Fibroblast of skin of scalp (primary cell): ENCODE measurements at places on chromosomes 13 and 19.

DNA sequence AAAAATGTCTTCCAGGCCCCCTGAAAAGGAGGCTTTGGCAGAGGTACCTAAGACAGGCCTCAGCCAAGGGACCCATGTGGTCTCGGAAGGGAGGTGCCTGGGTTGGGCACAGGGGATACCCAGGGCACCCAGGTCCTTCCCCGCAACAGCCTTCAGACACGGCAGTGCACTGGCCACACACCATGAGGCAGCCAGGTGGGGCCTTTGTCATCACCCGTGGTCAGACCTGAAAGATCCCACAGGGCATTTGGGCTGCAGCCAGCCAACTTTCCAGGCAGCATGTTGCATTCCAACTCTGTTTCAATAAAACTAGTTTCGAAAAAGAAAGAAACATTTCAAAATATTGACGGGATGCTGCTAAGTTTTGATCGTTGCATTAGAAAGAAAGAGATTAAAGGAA is 4.7 kb upstream of the TUBGCP3 start:
- DNase-seq, result no peak

DNA sequence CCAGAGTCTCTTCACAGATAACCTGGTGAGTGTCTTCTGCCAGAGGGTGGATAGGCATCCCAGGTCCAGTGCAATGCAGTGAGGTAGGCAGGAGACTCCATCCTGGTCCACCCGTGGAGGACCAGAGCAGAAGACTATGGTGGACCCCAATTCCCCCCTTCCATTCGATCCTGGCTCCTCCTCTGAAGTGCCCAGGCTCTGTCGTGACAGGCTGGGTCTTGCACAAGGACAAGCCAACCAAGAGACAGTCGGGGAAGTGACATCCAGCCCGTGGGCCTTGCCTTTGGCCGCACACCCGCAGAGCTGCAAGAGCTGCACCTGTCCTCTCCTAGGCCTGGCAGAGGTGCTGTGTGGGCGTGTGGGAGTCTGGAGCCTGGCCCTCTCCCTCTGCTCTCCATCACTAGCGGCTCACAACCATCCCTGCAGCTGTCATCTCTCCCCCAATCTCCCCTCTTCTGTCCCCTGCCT is 3.1 kb downstream of the ZNF784 start:
- no peak for DNase-seq

DNA sequence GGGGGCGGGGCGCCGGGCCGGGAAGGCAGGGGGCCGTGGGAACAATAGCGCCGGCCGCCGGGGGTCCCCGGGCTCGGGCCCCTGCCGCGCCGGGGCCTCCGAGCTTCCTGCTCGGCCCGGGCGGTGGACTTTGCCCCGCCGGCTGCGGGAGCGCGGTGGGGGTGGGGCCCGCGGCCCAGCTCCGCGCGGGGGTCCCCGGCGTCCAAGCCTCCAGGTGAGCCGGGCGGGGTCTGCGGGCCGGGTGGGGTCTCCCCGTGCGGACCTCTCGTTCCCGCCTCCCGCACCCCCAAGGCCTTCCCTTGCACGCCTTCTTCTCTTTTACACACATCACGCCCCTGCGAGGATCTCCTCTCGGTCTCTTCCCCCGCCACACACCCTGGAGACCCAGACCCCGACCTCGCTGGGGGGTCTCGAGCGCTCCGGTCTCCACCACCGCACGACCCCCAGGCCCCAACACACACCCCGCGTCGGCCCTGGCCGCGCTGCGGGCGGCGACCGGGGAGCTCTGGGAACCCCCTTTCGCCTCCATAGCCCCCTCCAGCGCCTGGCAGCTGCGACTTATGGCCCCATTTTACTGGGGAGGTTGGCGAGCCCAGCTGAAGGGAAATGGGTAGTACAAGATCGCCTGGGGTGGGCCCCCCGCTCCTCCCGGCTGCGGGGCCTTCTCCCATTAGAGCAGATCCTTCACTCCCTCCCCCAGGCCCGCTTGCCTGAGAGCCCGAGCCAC is 711 bp downstream of the CAMSAP3 start:
- DNase-seq, result no peak

GRCh38 chr13:31115616-31116015 is 46.1 kb downstream of the HSPH1 start:
- no peak for DNase-seq

DNA sequence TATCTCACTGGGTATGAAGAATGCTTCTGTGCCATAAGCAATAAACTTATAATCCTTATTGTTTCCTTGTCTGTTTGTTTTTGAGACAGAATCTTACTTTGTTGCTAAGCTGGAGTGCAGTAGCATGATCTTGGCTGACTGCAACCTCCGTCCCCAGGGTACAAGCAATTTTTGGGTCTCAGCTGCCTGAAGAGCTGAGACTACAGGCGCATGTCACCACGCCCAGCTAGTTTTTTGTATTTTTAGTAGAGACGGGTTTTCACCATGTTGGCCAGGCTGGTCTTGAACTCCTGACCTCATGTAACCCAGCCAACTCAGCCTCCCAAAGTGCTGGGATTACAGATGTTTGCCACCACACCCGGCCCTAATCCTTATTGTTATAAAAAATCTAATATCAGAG is 112.5 kb downstream of the MYO16 start:
- DNase-seq, result no peak

DNA sequence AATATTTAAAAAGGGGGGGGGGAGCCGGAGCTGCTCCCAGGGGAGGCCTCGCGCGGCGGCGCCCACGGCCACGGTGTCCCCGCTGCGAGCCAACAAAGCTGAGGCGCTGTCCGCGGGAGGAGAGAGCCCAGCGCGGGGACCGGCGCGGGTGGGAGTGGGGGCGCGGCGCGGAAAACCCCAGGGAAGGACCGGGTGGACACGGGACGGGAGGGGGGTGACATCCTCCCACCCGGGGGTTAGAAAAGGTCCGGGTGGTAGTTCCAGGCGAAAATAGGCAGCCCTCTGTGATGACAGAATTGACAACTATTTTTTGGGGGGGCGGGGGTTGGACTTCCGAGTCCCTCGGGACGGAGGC is 11.1 kb upstream of the SOX1 start:
- DNase-seq, result no peak

- no peak for DNase-seq
These were observed 463.2 kb downstream of the KLF5 start for GRCh38 chr13:73521985-73522524.

GRCh38 chr13:111423168-111423785 is 102.8 kb downstream of the TEX29 start:
- no peak for DNase-seq
